ENCODE measurements at places on chromosomes 12 and 14. TPM values are rescaled to one million over a fixed set of nuclear protein-coding genes. Genes with fewer than 3 reads are reported as not detected.

CATSPERB gene
- total RNA-seq = not detected

MEG3 gene
- total RNA-seq = not detected

ZFYVE26 gene
- 11.7 TPM for total RNA-seq

HRK gene
- 0.66 TPM for total RNA-seq

CYP46A1 gene
- total RNA-seq = not detected

TCL1B gene
- total RNA-seq = not detected

SUOX gene
- 14.9 TPM for total RNA-seq

SYNDIG1L gene
- 0.03 TPM for total RNA-seq

ANKS1B gene
- total RNA-seq = not detected

PPM1H gene
- 3.0 TPM for total RNA-seq

SOAT2 gene
- total RNA-seq = not detected

TMEM63C gene
- total RNA-seq = 0.21 TPM

ACSS3 gene
- 12.5 TPM for total RNA-seq

EIF2S3B gene
- 2.8 TPM for total RNA-seq

CCDC88C gene
- 1.0 TPM for total RNA-seq

SERPINA12 gene
- not detected for total RNA-seq

PLEKHG7 gene
- not detected for total RNA-seq

SLC17A8 gene
- total RNA-seq = not detected

BAG5 gene
- total RNA-seq = 11.4 TPM

SLCO1B1 gene
- not detected for total RNA-seq

RARG gene
- 31.3 TPM for total RNA-seq

ASB8 gene
- 21.0 TPM for total RNA-seq

HPD gene
- not detected for total RNA-seq

TDRD9 gene
- total RNA-seq = not detected

COX8C gene
- not detected for total RNA-seq

GZMH gene
- not detected for total RNA-seq

AHNAK2 gene
- 12.6 TPM for total RNA-seq

C1QL4 gene
- 2.2 TPM for total RNA-seq

PSMB11 gene
- not detected for total RNA-seq

MUCL1 gene
- total RNA-seq = not detected

B4GALNT1 gene
- total RNA-seq = 25.6 TPM

MFAP5 gene
- not detected for total RNA-seq

TAMALIN gene
- total RNA-seq = 2.8 TPM

FZD10 gene
- total RNA-seq = not detected

SLC35F4 gene
- not detected for total RNA-seq

TMEM30B gene
- total RNA-seq = not detected

MCRS1 gene
- 84.6 TPM for total RNA-seq

PLXNC1 gene
- 0.83 TPM for total RNA-seq

APAF1 gene
- 9.0 TPM for total RNA-seq

RNF41 gene
- 115 TPM for total RNA-seq

ANGEL1 gene
- total RNA-seq = 7.7 TPM

SELPLG gene
- 0.40 TPM for total RNA-seq

DCN gene
- not detected for total RNA-seq

SLC6A15 gene
- total RNA-seq = 38.2 TPM

ADSS1 gene
- 2.9 TPM for total RNA-seq

IL26 gene
- not detected for total RNA-seq

TAS2R31 gene
- total RNA-seq = 1.1 TPM

TTC9 gene
- total RNA-seq = not detected

TAOK3 gene
- total RNA-seq = 15.6 TPM

CDCA3 gene
- total RNA-seq = 88.8 TPM

CLEC4C gene
- not detected for total RNA-seq

HOXC5 gene
- 0.19 TPM for total RNA-seq

SERPINA10 gene
- total RNA-seq = not detected

ASIC1 gene
- total RNA-seq = 5.9 TPM

POTEG gene
- 20.4 TPM for total RNA-seq

CELA1 gene
- not detected for total RNA-seq

Measured in A375 (cell line).